ENCODE measurements at places on chromosomes 7 and 10.

- DNase-seq: no peak
Observed at GRCh38 chr10:77146712-77147336, 490.8 kb downstream of the KCNMA1 start.

DNA sequence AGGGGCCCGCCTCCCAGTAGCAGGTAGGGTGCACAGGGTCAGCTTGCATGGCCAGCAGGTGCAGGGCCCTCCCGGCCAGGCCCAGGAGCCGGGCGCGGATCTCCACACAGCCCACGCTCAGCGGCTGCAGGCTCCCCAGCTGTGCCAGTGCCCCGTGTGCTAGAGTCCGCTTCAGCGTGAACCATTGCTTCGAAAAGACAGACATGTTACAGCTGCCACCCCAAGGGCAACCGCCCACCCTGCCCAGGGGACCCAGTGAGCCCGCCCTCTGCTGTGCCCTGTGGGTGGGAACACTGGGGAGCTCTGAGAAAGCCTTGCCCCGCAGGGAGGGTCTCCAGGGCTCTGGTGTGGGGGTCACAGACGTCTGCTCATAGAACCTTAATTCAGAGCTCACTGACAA lies 64.3 kb upstream of the NKX6-2 start:
- no peak for DNase-seq

- no peak for DNase-seq
Observed at GRCh38 chr7:40311307-40311706, 176.5 kb downstream of the SUGCT start.

DNA sequence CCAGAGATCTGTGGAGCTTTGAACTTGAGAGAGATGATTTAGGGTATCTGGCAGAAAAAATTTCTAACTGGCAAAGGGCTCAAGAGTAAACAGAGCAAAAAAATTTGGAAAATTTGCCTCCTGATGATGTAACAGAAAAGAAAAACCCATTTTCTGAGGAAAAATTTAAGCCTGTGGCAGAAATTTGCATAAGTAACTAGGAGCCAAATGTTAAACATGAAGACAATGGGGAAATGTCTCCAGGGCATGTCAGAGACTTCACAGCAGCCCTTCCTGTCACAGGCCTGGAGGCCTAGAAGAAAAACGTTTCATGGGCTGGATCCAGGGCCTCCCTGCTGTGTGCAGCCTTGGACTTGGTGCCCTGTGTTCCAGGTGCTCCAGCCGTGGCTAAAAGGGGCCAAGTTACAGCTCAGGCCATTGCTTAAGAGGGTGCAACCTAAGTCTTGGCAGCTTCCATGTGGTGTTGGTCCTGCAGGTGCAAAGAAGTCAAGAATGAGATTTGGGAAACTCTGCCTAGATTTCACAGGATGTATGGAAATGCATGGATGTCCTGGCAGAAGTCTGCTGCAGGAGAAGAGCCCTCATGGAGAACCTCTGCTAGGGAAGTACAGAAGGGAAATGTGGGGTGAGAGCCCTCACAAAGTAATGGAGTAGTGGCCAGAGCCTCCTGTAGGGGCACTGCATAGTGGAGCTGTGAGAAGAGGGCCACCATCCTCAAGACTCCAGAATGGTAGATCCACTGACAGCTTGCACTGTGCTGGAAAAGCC lies 8.1 kb downstream of the SEMA3D start:
- DNase-seq: no peak

DNA sequence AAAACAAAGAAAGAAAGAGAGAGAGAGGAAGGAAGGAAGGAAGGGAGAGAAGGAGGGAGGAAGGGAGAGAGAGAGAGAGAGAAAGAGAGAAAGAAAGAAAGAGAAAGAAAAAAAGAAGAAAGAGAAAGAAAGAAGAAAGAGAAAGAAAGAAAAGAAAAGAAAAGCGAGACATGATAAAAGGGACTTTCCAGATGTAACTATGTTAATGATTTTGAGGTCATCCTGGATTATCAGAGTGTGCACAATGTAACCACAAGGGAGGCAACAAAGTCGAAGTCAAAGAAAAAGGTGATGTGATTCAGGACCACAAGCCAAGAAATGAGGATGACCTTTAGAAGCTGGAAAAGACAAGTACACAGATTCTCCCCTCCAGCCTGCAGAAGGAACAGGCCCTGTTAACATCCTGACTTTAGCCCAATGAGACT lies 48.9 kb upstream of the PAX2 start:
- no peak for DNase-seq

DNA sequence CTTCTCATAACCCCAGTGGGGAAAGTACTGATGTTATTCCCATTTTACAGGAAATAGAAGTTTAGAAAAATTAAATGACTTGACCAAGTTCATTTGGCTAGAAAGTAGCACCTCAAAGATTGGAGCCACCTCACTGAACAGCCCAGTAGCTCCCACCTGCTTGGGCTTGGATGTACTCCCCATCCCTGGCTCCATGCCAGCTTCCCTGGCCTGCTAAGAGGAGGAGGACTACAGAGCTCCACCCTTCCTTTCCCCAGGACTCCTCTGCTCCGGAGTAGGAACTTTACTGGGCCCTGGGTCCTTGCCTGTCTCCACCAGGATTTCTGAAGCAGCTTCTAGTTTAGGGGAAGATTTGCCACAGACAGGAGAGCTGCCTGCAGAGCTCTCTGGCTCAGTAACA lies 3.1 kb downstream of the HPS6 start:
- no peak for DNase-seq

- no peak for DNase-seq
Observed at GRCh38 chr7:150938566-150938965, 39.6 kb downstream of the KCNH2 start.

DNA sequence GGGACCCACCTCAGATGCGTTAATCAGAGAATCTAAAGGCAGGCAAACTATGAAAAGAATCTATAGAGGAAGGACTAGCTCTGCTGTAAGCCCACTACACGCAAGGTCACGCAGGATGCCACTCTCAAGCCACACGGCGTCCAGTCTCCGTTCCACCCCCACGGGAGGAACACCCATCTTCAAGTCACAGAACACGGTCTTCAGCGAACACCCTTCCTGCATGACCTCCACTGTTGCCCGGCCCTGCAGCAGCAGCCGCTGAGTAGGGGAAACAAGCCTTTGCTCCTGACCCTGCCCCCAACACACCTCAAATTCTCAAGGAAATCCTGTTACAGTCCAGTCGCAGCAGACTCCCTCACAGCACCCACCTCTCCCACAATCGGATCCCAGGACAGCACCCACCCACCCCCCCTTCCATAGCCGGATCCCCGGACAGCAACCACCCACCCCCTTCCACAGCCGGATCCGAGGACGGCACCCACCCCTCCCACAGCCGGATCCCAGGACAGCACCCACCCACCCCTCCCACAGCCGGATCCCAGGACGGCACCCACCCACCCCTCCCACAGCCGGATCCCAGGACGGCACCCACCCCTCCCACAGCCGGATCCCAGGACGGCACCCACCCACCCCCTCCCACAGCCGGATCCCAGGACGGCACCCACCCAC lies 133.7 kb downstream of the DIP2C start:
- DNase-seq: no peak

DNA sequence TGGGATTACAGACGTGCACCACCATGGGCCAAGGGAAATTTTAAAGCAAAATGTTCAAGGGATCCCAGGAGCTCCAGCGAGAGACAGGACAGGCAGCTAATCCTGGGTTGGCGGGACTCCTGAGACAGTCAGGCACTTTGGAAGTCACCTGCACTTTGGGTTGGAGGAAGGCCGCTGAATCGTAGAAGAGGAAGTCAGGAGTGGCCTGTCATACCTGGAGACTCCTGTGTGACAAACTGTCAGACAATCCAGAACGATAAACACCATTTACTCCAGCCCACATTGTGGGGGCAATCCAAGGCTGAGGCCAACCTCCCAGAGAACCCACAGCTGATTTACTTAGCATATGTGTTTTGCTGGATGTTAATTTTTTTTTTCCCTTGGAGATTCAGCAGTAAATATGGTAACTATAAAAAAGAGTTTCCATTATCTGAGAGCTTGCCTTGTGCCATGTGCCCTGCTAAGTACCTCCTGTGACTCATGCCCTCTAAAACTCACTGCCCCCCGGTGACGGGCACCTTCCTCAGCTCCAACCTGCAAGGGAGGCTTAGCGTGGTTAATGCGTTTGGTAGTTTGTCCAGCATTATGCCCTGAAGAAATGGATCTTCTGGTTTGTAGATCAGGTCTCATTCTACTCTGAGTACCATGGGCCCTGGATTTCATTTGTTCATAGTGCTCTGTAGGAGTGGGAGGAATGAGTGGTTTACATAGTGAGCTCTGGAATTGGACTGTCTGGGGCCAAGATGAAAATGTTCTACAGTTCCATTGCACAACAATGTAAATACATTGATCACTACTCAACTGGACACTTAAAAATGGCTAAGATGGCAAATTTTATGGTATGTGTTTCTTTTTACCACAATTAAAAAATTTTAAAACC lies 50.9 kb downstream of the ICA1 start:
- DNase-seq: no peak

DNA sequence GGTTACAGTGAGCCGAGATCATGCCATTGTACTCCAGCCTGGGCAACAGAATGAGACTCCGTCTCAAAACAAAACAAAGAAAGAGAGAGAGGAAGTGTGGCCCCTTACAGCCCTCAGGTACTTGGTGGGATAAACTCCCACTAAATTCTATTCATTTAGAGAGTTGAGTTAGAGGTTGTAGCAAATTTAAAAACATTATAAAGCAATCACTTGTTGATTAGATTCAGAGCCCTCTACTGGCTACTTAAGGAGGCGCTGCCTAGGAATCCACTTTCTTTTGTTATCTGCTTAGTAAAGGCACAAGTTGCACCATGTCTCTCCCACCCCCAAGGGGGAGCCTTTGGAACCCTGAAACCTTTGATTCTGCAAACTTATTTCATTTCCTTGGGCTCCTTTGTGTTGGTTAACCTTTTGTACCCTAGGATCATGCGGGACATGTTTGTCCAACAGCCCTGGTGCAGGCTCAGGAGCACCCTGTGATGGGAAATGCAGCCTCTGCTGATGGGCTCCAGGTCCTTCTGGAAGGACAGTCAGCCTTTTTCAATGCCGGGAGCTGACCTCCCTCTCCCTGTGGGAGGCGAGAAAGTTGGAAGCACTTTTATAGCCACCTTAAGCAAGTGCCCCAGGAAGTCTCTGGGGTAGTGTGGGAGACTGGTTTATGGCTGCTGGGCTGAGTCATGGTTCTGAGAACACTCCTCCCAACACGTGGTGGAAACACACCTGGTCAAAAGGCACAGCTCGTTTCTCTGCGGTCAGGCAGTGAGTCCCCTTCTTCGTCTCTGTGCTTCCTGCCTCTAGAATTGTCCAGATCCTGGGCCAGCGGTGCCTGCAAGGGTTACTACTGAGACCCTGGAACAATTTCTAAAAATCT lies 2.3 kb downstream of the HKDC1 start:
- peak; percentile 83 for DNase-seq

GRCh38 chr7:134693256-134693655 lies 46.6 kb downstream of the BPGM start:
- peak; percentile 96 for DNase-seq

- DNase-seq: no peak
Observed at GRCh38 chr10:77619964-77620703, 17.5 kb downstream of the KCNMA1 start.

GRCh38 chr10:124974131-124974530 lies 32.2 kb downstream of the ZRANB1 start:
- no peak for DNase-seq

- DNase-seq: no peak
Observed at GRCh38 chr7:37141742-37142141, 306.9 kb downstream of the ELMO1 start.

DNA sequence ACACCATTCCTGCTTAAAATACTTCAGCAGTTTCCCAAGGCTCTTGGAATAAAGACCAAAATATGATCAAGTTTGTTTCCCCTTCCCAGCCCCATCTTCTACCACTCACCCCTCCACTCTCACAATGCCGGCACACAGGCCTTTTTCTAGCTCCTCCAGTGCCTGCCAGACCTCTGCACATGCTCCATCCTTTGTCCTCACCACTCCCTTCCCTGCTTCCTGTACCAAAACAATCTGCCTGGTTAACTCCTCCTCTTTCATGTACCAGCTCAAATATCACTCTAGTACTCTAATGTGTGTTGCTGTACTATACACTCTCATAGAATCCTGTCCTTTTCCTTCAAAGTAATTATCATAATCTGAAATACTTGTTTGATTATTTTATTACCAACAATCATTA lies 19.4 kb downstream of the SCRN1 start:
- peak; percentile 24 for DNase-seq

DNA sequence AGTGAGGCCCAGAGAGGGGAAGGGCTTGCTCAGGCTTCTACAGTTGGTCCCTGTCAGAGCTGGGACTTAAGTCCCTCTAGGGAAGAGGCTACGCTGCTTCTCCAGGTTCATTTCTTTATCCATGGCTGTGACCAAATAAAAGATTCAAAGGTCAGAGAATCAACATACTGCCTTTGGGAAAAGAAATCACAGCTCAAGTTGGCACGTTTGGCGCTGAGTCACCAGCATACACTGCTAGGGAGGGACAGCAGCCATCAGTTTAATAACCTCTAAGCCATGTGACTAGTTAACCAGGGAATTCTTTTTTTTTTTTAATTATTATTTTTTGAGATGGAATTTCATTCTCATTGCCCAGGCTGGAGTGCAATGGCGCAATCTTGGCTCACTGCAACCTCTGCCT lies 28.4 kb upstream of the CRHR2 start:
- DNase-seq: no peak

GRCh38 chr10:52674474-52674873 lies 98.1 kb downstream of the MBL2 start:
- no peak for DNase-seq

GRCh38 chr10:93346694-93347093 lies 135.4 kb downstream of the MYOF start:
- peak; percentile 32 for DNase-seq

DNA sequence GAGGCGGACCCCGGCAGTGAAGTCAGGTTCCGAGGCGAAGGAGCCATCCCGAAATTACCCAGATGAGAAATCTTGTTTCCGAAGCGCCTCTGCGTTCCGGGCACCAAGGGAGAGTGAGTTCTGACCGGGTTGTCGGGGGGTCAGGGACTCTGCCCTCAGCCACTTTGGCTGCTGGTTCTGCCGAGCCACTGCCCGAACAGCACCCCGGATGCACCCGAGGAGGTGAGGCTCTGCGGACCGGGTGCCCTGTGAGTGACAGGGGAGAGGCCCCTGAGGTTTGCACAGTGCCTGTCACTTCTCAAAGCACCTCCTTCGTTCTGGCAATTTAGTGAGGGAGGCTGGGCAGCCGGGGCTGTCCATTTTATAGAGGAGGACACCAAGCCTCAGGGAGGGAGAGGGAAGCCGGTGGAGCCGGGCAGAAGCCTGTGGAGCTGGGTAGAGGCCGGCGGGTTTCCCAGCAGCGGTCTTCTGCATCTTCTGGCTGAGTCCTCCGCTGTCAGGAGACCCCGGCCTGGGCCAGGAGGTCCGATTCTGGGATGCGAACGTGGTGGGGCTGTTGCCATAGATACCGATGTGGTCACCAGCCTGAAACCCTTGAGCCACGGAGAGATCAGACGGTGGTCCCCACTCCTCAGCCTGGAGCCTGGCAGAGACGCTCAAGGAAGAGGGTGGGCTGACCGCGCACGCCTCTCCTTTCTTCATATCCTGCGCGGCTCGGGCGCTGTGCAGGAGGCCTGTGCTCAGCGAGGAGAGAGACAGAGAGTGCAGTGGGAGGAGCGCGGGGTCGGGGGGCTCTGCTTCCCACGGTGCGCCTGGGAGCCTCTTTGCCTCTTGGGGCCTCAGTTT lies 18.9 kb upstream of the SHH start:
- no peak for DNase-seq

Measured in ELR (cell line).